ENCODE measurements at places on chromosomes 12 and 14.

GRCh38 chr12:124399622-124400021 is 104.7 kb downstream of the RFLNA start:
- DNase-seq, result no peak

DNA sequence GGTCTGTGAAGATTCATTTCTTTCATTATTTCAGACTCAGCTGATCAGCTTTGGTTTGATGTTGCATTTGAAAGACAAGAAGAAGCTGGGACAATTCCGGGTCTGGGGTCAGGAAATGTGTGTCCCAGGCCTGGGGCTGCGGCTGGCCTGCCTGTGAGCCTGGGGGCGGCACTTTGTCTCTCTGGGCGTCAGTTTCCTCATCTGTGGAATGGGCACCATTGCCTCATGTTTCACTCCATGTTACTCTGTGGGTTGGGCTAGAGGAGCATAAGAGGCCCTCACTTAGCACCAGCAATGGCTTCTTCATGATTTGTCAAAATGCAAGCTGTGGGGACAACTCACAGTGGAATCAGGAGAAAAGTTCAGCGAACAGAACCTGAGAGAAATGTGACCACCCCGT is 570.1 kb downstream of the VRK1 start:
- no peak for DNase-seq

- DNase-seq, result no peak
Measured at GRCh38 chr12:105912882-105913678, 225.7 kb downstream of the NUAK1 start.

DNA sequence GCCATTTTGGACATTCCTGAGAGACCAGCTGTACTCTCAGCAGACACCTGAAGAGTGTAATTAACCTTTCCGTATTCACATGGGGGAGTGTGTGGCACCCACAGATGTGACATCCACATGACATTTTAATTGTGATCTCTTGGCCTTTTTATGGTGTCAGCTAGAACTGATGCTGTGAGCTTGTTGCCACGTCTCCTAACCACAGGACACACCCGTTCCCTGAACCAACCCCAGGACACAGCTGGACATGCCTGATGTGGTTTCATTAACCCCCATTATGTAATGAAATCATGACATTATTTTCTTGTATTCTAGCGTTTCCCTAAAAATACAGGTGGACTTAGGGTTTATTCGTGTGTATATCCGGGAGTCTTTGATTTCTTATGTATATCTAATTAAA is 1036.1 kb downstream of the TMEM121 start:
- no peak for DNase-seq

GRCh38 chr12:114917307-114917706 is 233.3 kb upstream of the TBX3 start:
- DNase-seq, result no peak

DNA sequence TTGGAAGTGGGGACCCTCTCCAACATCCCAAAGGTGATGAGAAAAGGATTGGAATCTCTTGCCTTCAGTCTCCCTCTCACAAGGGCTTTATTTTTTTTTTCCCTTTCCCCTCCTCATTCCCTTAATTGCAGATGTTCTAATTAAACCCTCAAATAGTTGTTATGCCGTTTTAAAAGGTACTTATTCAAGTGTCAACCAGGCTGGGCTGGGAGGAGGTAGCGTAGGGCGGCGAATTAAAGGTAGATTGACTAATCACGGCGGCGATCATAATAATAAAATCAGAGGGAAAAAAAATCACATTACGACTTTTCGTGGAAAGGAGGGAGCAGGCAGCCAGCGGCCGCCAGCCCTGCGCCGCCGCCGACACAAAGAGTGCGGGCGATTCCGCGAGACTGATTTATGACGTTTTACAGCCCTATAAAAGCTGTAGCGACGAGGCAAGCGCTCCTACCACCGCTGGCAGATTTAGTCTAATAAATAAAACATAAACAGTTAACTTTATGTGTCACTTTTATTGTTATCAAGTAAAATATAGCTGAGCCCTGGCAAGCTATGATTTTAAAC is 1.7 kb upstream of the HOXC4 start:
- no peak for DNase-seq

GRCh38 chr14:106024983-106025604 is 498.7 kb downstream of the TMEM121 start:
- DNase-seq, result no peak

GRCh38 chr12:42315108-42315507 is 10.8 kb downstream of the ZCRB1 start:
- no peak for DNase-seq

DNA sequence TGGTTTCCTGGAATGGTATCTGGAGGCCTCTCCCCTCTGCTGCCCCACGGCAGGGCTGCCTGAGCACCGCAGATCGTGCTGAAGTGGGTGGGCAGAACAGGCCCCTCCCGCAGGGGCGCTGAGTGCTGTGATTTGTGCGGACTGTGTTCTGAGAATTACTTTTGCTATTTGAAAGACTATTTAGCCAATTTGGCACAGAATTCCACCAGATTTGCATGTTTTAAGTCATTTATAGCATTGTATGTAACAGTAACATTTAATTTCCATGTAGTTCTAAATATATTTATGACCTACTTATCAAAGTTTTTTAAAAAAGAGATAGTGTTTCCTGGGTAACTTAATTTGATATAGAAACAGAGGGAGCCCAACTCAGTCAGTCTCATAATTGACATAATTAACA is 55.3 kb downstream of the TNFAIP2 start:
- no peak for DNase-seq

GRCh38 chr12:55629058-55629841 is 7.4 kb upstream of the OR10P1 start:
- DNase-seq, result no peak

GRCh38 chr12:38152816-38153736 is 163.5 kb upstream of the ALG10B start:
- DNase-seq, result no peak

- no peak for DNase-seq
Measured at GRCh38 chr14:100138082-100138787, 21.2 kb downstream of the DEGS2 start.

DNA sequence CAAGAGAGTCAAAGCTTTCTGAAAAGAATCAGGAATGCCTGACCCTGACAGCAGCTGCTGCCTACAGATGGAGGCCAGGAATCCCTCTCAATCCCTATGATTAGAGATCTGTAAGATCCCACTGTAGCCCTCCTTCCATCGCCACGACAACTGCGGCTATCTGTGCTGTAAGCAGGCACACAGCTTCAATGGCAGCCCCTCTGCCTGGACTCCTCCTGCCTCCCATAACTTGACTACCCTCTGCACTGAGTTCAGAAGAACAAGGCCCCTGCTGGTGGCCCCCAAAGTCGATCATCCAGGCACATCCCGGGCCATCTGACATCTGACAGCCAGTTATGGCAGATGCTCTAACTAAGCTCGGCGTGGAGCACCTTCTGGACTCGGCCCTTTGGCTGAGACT is 2.9 kb downstream of the CLMN start:
- DNase-seq, result no peak

GRCh38 chr14:93108105-93108504 is 7.6 kb downstream of the ITPK1 start:
- DNase-seq, result no peak

- DNase-seq, result no peak
Measured at GRCh38 chr14:90671382-90672234, 144.6 kb downstream of the TTC7B start.

GRCh38 chr14:74357585-74357984 is 9.3 kb downstream of the VRTN start:
- no peak for DNase-seq
